GDM1 (cell line): ENCODE measurements at places on chromosomes 7 and 10.

DNA sequence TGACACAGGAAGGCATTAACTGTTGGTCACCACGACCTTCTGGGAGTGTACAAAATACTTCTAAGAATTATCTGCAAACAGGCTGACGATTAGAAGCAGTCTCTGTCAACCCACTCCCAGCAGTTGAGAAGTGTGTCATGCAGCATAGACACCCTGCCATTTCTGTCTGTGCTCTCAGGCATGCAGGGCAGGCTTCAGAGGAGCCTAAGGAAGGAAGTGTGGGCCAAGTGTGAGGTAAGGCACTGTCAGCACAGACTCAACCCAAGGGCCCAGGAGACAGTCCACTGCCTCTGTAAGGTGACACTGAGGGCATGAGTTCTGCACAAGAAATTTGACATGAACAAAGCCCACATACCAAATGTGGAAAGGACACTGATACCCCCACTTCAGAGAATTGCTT, 109.0 kb upstream of the VIPR2 start:
- no peak for DNase-seq

DNA sequence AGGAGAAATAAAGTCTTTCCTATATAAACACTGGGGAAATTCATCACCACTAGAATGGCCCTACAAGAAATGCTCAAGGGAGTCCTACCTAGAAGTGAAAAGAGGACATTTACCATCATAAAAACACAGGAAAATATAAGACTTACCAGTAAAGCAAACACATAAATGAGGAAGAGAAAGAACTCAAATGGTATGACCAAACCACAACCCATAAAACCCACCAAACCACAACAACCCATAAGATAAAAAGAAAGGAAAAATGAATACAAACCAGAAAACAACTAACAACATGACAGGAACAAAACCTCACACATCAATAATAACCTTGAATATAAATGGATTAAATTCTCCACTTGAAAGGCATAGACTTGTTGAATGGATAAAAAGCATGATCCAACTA, 71.9 kb upstream of the DIP2C start:
- no peak for DNase-seq

GRCh38 chr7:82578430-82578829, 134.9 kb upstream of the CACNA2D1 start:
- DNase-seq: no peak

GRCh38 chr7:67448271-67448670, 451.6 kb downstream of the TYW1 start:
- DNase-seq: no peak

- no peak for DNase-seq
Measured at GRCh38 chr10:44805466-44806210, 105.5 kb upstream of the TMEM72 start.
